ENCODE measurements at places on chromosomes 5 and 9. TPM values are rescaled to one million over a fixed set of nuclear protein-coding genes. Genes with fewer than 3 reads are reported as not detected.

GRCh38 chr5:95842854-95843544, 20.5 kb upstream of the GLRX start:
- peak; percentile 82 for DNase-seq
- peaks cover 26% of the 10 kb centered on the region for H3K4me1 ChIP-seq
- no peaks in the 10 kb centered on the region for H3K36me3 ChIP-seq
- no peaks in the 10 kb centered on the region for H3K27me3 ChIP-seq

DNA sequence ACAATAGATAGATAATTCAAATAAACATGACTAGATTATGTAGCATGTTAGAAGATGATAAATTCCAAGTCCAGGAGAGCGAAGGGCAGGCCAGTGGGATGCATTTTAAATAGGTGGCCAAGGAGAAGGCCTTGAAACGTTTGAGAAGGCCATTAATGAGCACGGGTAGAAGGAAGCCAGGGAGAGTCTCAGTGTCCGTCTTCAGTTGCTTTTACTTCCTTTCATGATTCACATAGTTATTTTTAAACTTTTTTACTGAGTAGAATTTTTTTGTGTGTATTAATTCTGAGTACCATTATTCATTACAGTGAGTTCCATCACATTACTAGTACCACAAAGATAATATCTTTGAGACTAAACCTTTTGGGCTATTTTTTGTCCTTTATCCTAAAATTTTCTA, 259.2 kb downstream of the ARRDC3 start:
- no peaks in the 10 kb centered on the region for H3K27me3 ChIP-seq
- peaks cover 28% of the 10 kb centered on the region for H3K4me1 ChIP-seq
- DNase-seq = no peak
- no peaks in the 10 kb centered on the region for H3K36me3 ChIP-seq

DNA sequence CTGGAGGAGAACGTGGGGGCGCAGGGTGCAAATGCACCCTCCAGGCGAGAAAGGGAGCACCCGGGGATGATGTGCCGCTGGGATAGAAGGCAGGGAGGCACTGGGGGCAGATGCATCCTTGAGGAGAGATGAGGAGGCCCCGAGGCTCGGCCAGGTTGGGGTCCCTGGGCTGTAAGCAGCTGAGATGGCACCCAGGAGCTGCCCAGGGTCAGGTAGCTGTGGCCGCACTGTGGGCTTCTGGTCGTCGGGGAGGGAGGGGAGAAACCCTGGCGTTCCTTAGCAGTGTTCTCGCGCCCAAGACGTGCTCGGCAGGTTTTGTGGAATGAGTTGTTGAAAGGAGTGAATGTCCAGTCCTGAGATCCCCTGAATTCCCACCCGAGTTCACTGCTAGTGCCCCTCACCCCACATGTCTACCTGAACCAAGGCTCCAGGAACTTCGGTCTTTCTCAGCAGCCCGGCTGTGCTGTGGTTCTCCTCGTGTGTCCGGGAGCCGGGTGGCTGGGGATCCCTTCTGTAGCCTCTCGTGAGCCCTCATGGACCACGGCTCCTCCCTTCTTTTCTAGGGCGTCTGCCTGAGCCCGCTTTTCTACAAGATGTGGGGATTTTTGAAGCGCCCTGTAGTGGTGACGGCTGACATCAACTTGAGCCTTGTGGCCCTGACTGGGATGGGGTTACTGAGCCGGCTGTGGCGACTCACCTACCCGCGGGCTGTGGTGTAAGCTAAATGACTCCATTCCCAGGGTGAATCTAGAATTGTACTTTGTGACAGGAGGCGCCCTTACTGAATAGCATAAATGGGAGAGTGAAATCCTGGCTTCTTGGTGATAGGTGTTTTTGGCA, 1.1 kb downstream of the POMT1 start:
- DNase-seq = peak; percentile 92
- peaks cover 26% of the 10 kb centered on the region for H3K36me3 ChIP-seq
- H3K4me3 ChIP-seq = peak overlapping the region; percentile 81
- H3K4me1 ChIP-seq = peaks cover 15% of the 10 kb centered on the region

- H3K27me3 ChIP-seq = no peaks in the 10 kb centered on the region
- no peak overlapping the region for H3K4me3 ChIP-seq
- H3K36me3 ChIP-seq = no peaks in the 10 kb centered on the region
Measured at GRCh38 chr5:145393426-145393825, 441.7 kb downstream of the PRELID2 start.

DNA sequence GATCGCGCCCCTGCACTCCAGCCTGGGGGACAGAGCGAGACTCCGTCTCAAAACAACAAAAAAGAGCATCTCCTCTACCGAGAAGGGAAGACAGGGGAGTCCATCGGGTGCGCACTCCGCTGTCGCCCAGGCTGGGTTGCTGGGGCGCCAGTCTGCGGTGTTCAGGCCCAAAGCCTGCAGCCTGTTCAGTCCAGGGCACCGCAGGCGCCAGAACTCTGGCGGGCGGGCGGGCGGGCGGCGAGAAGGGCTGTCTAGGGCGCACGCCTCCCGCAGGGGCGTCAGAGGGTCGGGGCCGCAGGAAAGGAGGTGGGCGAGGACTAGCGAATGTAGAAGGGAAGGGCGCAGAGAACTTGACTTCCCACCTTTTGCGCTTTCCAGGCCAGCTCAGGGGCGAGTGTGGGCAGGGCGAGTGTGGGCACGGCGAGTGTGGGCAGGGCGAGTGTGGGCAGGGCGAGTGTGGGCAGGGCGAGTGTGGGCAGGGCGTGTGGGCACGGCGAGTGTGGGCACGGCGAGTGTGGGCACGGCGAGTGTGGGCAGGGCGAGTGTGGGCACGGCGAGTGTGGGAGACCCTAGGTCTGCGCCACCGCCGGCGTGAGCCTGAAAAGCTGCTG, 10.5 kb downstream of the PROP1 start:
- H3K4me1 ChIP-seq = no peaks in the 10 kb centered on the region
- no peak overlapping the region for H3K27ac ChIP-seq
- peaks cover 44% of the 10 kb centered on the region for H3K27me3 ChIP-seq
- DNase-seq = no peak

- H3K27ac ChIP-seq = no peak overlapping the region
- H3K27me3 ChIP-seq = peaks cover 7% of the 10 kb centered on the region
- DNase-seq = no peak
Measured at GRCh38 chr9:68964102-68964541, 49.8 kb downstream of the PRKACG start.

DNA sequence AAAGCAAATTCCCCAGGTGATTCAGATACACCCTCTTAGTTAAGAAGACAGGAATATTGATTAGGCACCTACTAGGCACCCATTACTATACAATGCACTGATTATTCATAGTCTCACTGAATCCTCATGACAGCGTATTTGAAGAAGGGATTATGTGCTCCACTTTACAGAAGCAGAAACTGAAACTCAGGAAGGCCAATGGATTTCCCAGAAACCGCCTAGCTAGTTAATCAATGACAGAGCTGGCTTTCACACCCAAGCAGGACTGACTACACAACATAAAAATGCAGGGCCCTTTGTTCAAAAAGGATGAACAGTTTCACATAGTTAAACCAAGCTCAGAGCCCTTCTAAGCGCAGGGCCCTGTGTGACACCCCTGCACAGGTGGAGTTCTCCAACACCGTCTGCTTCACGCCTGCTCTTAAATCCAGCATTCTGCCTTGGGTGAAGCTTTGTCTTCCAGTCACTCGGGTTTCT, 117.3 kb downstream of the TTLL11 start:
- no peak overlapping the region for H3K27ac ChIP-seq
- no peaks in the 10 kb centered on the region for H3K36me3 ChIP-seq
- H3K4me3 ChIP-seq = no peak overlapping the region
- DNase-seq = no peak

- DNase-seq = no peak
- H3K36me3 ChIP-seq = no peaks in the 10 kb centered on the region
- H3K4me1 ChIP-seq = peaks cover 11% of the 10 kb centered on the region
- no peaks in the 10 kb centered on the region for H3K27me3 ChIP-seq
Measured at GRCh38 chr5:164052536-164053093, 547.2 kb downstream of the MAT2B start.

- H3K27ac ChIP-seq = no peak overlapping the region
- no peak for DNase-seq
- no peaks in the 10 kb centered on the region for H3K36me3 ChIP-seq
- H3K27me3 ChIP-seq = peaks cover 51% of the 10 kb centered on the region
Measured at GRCh38 chr9:124495126-124496074, 11.8 kb downstream of the NR5A1 start.

DNA sequence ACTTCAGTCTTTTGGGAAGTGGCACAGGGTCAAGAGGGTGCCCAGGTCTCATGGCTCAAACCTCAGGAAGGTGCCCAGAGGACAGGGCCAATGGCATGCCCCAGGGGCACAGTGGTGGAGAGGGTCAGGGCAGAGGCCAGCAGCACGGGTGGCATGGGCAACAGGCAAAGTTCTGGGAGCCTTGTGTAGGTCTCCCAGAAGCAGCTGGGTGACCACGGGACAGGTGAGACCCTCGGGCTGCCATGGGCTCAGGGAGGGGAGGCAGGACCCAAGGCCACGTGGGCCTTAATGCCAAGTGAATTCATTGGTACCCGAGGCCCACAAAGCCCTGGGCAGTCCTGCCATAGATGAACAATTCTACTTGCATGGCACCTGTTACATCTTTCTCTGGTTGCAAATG, 72.4 kb upstream of the ADAMTS2 start:
- H3K4me1 ChIP-seq = peaks cover 4% of the 10 kb centered on the region
- peak; percentile 41 for DNase-seq
- no peak overlapping the region for H3K4me3 ChIP-seq
- H3K27ac ChIP-seq = no peak overlapping the region

The MCCC2 gene
- total RNA-seq = 28.2 TPM

The ABCA1 gene
- total RNA-seq = 50.1 TPM

The STK32A gene
- 1.8 TPM for total RNA-seq

The FAM151B gene
- total RNA-seq = 19.2 TPM

The NME5 gene
- 5.9 TPM for total RNA-seq

The REEP2 gene
- 2.2 TPM for total RNA-seq
